ENCODE measurements at places on chromosomes 3 and 15. TPM values are rescaled to one million over a fixed set of nuclear protein-coding genes. Genes with fewer than 3 reads are reported as not detected.
A peak's percentile ranks its signal among the peaks of the same experiment; 100 is the strongest.

Gene BFSP2
- not detected for polyA plus RNA-seq

GRCh38 chr3:18423401-18424212 lies 1.5 kb downstream of the SATB1 start:
- peak; percentile 47 for DNase-seq

Gene HACD3
- polyA plus RNA-seq = 150 TPM

GRCh38 chr15:56369234-56369633 lies 4.0 kb downstream of the TEX9 start:
- no peak for DNase-seq

Gene CHST14
- polyA plus RNA-seq = 42.6 TPM

Gene TTLL13
- polyA plus RNA-seq = 0.13 TPM

Gene TMCO5A
- not detected for polyA plus RNA-seq

DNA sequence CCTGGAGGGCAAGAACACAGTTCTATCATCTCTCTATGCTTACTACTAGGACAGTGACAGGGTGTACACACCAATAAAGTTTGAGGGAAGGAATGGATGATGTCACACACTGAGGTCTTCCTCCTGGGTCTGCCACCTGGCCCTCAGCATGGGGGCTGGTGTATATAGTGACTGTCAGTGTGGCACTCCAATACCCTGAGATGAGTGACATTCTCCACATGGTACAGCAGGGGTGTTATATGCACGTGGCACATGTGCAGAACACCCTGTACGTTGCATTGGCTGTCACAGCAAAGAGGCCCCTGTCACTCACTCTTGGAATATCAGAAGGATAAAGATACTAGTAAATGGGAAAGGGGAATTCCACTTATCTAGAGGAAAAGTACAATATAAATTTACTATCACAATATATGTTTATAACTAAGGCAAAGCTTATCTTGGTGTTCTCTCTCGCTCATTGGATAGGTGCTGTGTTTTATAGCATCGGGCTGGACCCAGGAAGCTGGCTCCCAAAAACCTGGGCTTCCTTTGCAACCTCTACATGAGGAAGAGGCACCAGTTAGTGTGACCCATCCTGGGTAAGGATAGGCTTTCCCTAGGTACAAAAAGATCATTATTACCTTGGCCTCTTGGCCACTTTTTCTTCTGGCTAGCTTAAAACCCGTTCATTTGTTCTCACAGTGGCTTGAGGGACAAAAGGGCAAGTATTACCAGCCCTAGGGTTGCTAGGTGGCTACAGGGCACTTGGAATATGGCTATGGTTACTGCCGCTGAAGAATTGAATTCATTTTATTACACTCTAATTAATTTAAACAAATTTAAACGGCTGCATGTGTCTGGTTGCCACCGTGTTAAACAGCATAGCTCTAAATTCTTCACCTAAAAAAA lies 54.8 kb upstream of the HES1 start:
- no peak for DNase-seq
